Thymus (tissue), 14 donors: ENCODE measurements at places on chromosomes 11 and 22.
A peak's percentile ranks its signal among the peaks of the same experiment; 100 is the strongest.

GRCh38 chr11:22797047-22797446, 32.6 kb downstream of the SVIP start:
- DNase-seq: no peak
- no peaks in the 10 kb centered on the region for H3K27me3 ChIP-seq
- H3K27ac ChIP-seq: no peak overlapping the region
- no peak overlapping the region for H3K4me3 ChIP-seq
- no peaks in the 10 kb centered on the region for H3K36me3 ChIP-seq
- no peaks in the 10 kb centered on the region for H3K4me1 ChIP-seq

DNA sequence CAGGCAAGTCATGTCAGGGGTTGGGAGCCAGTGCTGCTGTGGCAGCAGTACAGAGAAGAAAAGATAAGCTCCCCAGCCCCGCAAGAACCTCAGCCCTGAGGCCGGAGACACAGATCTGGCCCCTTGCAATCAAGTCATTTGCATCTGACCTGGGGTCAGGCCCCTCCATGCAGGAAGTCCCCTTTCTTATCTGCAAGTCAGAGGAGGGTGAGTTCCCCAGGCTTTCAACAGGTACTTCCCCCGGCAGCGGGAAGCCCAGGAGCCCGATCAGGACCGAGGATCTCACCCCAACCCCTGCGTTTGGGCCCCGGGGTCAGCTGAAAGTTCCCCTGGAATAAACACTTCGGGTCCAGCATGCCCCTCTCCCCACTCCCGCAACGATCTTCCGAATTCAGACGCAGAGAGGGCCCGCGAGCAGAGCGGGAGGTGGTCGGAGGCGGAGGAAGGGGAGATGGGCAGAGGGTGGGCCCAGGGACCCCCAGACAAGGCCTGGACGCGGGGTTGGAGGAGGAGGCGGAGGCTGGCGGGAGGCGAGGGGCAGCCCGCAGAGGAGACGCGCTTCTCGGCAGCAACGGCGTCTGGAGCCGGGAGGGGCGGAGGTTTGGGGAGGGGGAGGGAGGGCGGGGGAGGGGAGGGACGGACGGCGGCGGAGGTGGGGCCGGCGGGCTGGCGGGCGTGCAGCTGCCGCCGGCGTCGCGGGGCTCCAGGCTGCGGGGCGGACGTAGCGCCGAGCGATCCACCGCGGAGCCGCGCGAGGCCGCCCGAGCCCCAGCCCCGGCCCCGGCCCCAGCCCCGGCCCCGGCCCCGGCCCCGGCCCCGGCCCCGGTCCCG, at the start of gene TSPAN18:
Gene TSPAN18, plus strand, starts transcription at position 680 of the 831 bp plus-strand sequence. CDS start 179,455 bp downstream, outside the sequence.
- no peak for DNase-seq
- H3K4me3 ChIP-seq: peak within 1 kb of the TSS; percentile 46
- no peaks in the 10 kb centered on the region for H3K36me3 ChIP-seq

DNA sequence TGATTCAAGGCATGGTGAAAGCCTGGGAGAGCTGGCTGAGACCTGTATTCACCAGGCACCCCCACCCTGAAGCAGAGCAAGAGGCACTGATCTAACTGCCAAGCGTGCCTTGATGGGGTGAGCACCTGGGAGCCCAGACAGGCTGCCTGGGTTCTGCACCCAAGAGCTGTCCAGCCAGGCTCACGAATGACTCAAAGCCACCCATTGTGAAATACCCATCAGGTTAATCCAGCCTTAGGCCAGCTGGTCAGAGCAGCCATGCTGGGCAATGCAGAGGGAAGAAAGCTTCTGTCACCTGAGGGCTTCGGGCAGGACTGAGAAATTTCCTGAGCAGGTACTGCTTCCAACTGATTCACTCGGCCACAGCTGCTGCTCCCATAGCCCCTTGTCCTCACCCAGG, 22.1 kb downstream of the THOC5 start:
- H3K27me3 ChIP-seq: no peaks in the 10 kb centered on the region
- H3K27ac ChIP-seq: no peak overlapping the region
- H3K36me3 ChIP-seq: peaks cover 66% of the 10 kb centered on the region
- H3K4me1 ChIP-seq: no peaks in the 10 kb centered on the region

GRCh38 chr11:109018639-109019038, 353.8 kb downstream of the DDX10 start:
- DNase-seq: no peak
- no peak overlapping the region for H3K4me3 ChIP-seq
- H3K27ac ChIP-seq: no peak overlapping the region
- no peaks in the 10 kb centered on the region for H3K4me1 ChIP-seq
- no peaks in the 10 kb centered on the region for H3K27me3 ChIP-seq

- no peaks in the 10 kb centered on the region for H3K27me3 ChIP-seq
- peaks cover 6% of the 10 kb centered on the region for H3K36me3 ChIP-seq
- H3K27ac ChIP-seq: no peak overlapping the region
- H3K4me1 ChIP-seq: no peaks in the 10 kb centered on the region
Observed at GRCh38 chr11:3808861-3809623, 682 bp downstream of the PGAP2 start.

DNA sequence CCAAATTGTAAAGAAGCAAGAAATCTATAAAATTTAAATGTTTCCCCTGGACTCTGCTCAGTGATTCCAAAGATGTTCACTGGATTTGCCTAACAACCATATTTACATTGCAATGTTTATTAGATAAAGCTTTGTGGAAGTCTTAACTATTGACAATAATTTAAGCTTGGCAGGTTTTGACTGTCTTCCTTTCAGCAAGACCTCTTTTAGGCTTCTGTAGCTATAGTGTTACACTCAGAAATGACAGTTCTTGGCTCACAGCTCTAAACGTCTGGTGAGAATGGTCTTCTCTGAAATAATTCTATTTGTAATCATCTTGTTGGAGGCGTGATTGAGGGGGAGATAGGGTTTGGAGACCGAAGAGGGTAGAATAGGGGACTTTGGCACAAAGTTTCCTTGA, 44.8 kb upstream of the CRTAM start:
- H3K4me1 ChIP-seq: no peaks in the 10 kb centered on the region
- no peaks in the 10 kb centered on the region for H3K27me3 ChIP-seq
- no peak overlapping the region for H3K4me3 ChIP-seq
- peaks cover 57% of the 10 kb centered on the region for H3K36me3 ChIP-seq
- no peak for DNase-seq

- peak overlapping the region; percentile 43 for H3K27ac ChIP-seq
- H3K36me3 ChIP-seq: peaks cover 99% of the 10 kb centered on the region
- H3K4me1 ChIP-seq: peaks cover 56% of the 10 kb centered on the region
Observed at GRCh38 chr11:64767344-64768299, 7.8 kb upstream of the PYGM start.

- H3K4me1 ChIP-seq: peaks cover 24% of the 10 kb centered on the region
- peak within 1 kb of the TSS; percentile 88 for H3K27ac ChIP-seq
- no peaks in the 10 kb centered on the region for H3K36me3 ChIP-seq
Observed at GRCh38 chr11:111540114-111540936, at the start of gene LAYN. Gene LAYN, plus strand, starts transcription at chr11:111540720. Its CDS starts 124 bp downstream, at chr11:111540844.

DNA sequence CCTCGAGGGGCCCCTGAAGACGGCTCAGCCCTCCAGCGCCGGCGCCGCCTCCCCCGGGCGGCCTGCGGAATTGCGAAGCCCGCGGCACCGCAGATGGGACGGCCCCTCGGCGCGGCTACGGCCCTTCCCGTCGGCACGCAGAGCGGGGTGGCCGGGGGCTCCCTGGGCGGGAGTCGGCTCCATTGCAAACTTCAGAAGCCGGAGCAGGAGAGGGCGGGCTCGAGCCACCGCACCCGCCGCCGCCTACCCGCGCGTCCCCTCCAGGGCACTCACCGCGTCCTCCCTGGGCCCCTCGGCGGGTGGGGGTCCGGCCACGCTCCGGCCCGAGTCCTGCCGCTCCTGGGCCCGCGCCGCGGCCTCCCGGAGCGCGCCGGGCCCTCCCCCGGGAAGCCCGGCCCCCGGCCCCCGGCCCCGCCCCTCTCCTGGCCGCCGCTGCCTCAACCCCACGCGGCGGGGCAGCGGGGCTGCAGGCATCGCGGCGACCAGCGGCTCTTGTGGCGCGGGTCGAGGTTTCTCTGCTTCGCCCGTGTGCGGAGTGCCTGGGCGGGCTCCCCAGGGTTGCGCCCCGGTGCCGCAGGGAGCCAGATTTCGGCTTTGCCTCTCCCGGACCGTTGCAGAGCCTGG, at the start of gene PACSIN3:
Gene PACSIN3, minus strand, starts transcription at position 359 of the 624 bp plus-strand sequence. CDS start 3,707 bp downstream, outside the sequence.
- peaks cover 7% of the 10 kb centered on the region for H3K4me1 ChIP-seq
- no peaks in the 10 kb centered on the region for H3K36me3 ChIP-seq
- no peak for DNase-seq
- H3K4me3 ChIP-seq: peak within 1 kb of the TSS; percentile 65
- H3K27ac ChIP-seq: peak within 1 kb of the TSS; percentile 9

DNA sequence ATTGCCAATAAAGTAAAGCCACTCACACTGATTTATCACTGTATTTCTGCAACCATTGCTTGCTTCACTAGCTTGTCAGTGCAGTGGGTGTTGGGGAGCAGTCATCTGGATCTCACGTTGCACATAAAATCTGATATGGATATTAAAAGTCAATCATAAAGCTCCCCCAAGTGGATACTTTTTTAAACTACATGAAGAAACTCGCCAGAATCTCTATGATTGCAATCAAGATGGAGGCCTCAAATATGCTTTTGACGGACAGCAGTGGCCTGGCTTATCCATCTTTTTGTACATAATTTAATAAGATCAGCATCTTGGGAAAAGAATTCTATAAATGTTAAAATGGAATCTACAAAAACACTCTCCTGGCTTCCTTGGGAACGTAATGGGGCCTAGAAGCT, 137.7 kb downstream of the WT1 start:
- no peaks in the 10 kb centered on the region for H3K36me3 ChIP-seq
- H3K4me1 ChIP-seq: no peaks in the 10 kb centered on the region
- H3K27me3 ChIP-seq: no peaks in the 10 kb centered on the region
- no peak overlapping the region for H3K27ac ChIP-seq
- H3K4me3 ChIP-seq: no peak overlapping the region

DNA sequence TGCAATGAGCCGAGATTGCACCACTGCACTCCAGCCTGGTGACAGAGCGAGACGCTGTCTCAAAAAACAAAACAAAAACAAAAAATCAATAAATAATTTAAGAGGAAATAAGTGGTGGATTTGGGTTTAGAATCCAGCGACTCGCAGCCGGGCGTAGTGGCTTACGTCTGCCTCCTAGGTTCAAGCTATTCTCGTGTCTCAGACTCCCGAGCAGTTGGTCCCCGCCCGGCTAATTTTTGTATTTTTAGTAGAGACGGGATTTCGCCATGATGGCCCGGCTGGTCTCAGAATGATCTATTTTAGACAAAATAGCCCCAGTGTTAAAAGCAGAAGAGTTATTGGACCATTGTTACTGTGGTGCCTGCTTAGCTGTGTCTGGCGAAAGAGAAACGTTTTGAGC, 29.8 kb downstream of the SNU13 start:
- no peak overlapping the region for H3K4me3 ChIP-seq
- no peak for DNase-seq
- H3K4me1 ChIP-seq: no peaks in the 10 kb centered on the region
- no peaks in the 10 kb centered on the region for H3K27me3 ChIP-seq
